PC-9 (cell line): ENCODE measurements at places on chromosomes 12 and 14.

DNA sequence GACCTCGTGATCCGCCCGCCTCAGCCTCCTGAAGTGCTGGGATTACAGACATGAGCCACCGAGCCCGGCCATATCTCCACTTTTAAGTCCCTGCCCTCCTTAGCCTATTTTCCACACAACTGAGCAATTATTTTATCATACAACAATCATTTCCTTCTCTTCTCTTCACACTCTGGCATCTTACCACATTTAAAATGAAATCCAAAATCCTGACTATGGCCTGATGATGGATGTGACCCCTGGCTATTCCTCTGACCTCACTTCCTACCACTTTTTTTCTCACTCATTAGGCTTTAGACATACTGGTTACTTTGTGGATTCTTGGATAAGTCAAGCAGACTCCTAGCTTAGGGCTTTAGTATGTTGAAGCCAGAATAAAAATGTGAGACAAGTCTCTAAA, 21.9 kb upstream of the EID3 start:
- peak overlapping the region; percentile 24; the same call in 1 of the 2 replicates for H3K4me3 ChIP-seq
- no peaks in the 10 kb centered on the region for H3K27me3 ChIP-seq
- DNase-seq: no peak
- H3K36me3 ChIP-seq: no peaks in the 10 kb centered on the region
- peak overlapping the region; percentile 99 for H3K27ac ChIP-seq

GRCh38 chr12:115944837-115945490, 332.5 kb downstream of the MED13L start:
- no peaks in the 10 kb centered on the region for H3K4me1 ChIP-seq
- H3K27ac ChIP-seq: no peak overlapping the region
- no peak for DNase-seq
- no peak overlapping the region for H3K4me3 ChIP-seq
- H3K36me3 ChIP-seq: no peaks in the 10 kb centered on the region

DNA sequence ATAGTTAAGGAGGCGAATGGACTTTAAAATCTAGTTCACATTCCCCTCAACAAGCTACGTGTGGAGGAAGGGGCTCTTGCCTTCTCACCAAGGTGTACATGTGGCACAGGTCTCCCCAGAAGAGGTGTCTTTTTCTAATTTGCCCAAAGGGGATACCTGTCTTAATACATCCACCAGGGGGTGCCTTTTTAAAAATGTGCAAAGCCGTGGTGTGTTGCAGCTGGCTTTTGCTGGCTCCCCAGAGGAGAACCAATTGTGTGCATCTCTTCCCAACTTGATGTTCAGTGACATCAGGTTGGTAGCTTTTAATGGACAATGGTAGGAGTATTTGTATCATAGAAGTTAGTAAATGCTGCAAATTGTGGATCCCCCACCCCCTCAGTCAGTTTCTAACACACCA, 33.8 kb downstream of the CREBL2 start:
- H3K27me3 ChIP-seq: no peaks in the 10 kb centered on the region
- 0 out of 2 replicates have a peak, but pooled peaks cover 9% of the 10 kb centered on the region for H3K36me3 ChIP-seq
- no peak overlapping the region for H3K27ac ChIP-seq
- H3K4me1 ChIP-seq: no peaks in the 10 kb centered on the region
- DNase-seq: no peak
- no peak overlapping the region for H3K4me3 ChIP-seq

DNA sequence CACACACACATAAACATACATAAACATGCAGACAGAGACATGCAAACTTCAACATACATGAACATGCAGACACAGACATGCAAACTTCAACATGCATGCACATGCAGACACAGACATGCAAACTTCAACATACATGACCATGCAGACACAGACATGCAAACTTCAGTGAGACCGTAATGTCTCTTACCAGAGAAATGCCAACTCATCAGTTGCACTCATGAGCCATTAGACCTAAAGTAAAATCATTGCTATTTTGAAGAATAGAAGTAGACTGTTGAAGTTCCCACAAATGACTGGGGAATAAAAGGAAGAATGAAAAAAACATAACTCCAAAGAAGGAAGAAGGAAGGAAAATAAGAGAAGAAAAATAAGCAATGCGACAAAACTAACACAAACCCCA, 1044.0 kb upstream of the TMEM132C start:
- no peaks in the 10 kb centered on the region for H3K36me3 ChIP-seq
- no peak overlapping the region for H3K4me3 ChIP-seq
- no peaks in the 10 kb centered on the region for H3K4me1 ChIP-seq
- no peak for DNase-seq
- H3K27ac ChIP-seq: no peak overlapping the region

DNA sequence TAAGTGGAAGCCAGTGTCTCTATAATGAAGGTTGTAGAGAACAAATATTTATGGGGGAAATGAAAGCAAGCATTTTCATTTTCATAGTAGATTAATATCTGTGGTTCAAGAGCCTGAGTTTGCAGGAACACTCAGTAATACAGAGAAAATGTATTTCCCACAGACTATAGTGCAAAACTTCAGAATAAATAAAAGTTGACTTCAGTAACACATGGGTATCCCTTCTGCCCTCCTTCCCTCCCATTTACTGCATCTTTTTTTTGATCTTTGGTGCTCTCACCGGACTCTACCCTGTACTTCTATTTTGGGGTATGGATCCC, 75.3 kb upstream of the AMN1 start:
- H3K4me3 ChIP-seq: no peak overlapping the region
- H3K27me3 ChIP-seq: no peaks in the 10 kb centered on the region
- no peaks in the 10 kb centered on the region for H3K4me1 ChIP-seq
- no peaks in the 10 kb centered on the region for H3K36me3 ChIP-seq
- H3K27ac ChIP-seq: no peak overlapping the region
- no peak for DNase-seq
